ENCODE measurements at places on chromosomes 5 and 9. TPM values are rescaled to one million over a fixed set of nuclear protein-coding genes. Genes with fewer than 3 reads are reported as not detected.

DNA sequence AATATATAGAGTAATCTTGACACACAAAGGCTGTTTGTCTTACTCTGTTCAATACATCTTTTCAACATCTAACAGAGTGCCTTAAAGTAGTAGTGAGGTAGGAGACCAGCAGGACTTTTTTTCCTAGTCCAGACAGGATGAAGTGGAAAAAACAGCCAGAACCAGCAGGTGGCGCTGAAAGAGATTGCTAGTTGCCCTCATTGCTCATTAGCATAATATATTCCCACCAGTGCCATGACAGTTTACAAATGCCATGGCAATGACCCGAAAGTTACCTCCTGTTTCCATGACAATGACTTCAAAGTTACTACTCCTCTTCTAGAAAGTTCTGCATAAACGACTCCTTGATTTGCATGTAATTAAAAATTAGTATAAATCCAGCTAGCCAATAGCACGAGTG, 387.4 kb downstream of the ACTL7B start:
- no peak for DNase-seq

- no peak for DNase-seq
These were observed 171.7 kb downstream of the ATPSCKMT start for GRCh38 chr5:10077791-10078545.

Gene ACTBL2
- polyA plus RNA-seq = 0.05 TPM

Gene CEL
- 0.07 TPM for polyA plus RNA-seq

Gene SLC27A6
- not detected for polyA plus RNA-seq

Gene DOCK8
- polyA plus RNA-seq = 50.9 TPM

DNA sequence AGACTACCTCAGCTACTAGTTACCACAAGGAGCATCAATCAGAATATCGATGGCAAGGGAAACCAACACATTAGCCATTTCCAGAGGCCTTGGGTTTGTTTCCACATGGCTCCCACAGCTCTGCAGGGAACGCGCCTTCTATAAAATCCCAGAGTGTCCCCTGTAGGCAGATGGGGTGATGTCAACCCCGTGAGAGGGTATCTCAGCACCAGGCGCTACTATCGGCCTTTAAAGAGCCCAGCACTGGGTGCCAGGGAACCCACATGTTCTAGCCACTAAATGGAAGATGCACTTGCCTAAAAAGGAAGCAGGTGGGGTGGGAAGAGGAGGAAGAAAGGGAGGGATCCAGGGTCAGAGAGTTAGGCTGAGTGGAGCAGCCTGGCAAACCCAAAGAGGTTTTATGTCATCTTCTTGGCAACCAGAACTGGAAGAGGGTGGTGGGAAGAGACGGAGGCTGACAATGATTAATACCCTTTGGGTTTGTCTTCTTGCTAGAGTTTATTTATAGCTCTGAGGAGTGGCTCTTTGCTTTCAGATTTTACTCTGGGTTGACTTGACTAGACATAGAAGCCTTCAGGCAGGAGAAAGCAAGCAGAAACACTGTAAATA, 19.9 kb downstream of the MACROH2A1 start:
- no peak for DNase-seq

- no peak for DNase-seq
These were observed 379.0 kb upstream of the GRAMD2B start for GRCh38 chr5:126044111-126044668.

GRCh38 chr5:158765407-158765806, 334.3 kb downstream of the EBF1 start:
- DNase-seq = no peak

GRCh38 chr9:22413884-22414283, 32.7 kb upstream of the DMRTA1 start:
- DNase-seq = no peak

DNA sequence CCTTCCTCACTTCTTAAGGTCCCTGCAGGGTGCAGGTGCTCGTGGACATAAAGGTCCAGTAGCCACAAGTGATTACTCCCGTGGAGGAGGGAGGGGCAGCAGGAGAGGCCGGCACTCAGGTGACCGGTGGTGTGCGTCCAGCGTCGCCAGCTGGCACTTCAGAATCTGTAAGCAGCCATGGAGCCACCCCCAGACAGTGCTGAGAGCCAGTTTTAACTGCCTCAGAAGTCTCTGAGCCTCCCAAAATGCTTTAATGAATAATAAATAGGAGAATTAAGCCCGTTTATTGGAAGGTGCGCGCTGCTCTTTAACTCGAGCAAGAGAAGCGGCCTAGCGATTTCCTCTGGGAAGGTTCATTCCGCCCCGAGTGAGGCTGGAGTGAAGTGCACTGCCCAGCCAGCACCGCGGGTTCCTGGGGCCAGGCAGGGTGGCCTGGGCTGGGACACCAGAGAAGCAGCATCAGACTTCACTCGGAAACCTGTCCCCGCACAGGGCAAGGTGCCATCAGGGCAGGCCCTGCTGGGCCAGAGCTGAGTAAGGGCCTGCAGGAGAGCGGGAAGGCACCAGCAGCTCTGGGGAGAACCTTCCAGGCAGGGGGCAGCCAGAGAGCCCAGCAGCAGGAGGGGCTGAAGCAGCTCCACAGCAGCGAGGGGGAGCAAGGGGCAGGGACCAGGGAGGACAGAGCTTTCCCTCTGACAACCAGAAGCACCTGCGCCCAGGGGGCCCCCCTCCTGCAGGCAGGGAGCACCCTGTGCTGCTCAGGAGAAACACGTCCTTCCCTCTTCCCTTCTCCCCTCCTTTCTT, 61.2 kb downstream of the VAV2 start:
- DNase-seq = no peak

- DNase-seq = peak; percentile 89
These were observed 176.7 kb upstream of the DMAC1 start for GRCh38 chr9:7976167-7976755.

GRCh38 chr9:123586275-123586674, 230.3 kb downstream of the CRB2 start:
- DNase-seq = no peak

DNA sequence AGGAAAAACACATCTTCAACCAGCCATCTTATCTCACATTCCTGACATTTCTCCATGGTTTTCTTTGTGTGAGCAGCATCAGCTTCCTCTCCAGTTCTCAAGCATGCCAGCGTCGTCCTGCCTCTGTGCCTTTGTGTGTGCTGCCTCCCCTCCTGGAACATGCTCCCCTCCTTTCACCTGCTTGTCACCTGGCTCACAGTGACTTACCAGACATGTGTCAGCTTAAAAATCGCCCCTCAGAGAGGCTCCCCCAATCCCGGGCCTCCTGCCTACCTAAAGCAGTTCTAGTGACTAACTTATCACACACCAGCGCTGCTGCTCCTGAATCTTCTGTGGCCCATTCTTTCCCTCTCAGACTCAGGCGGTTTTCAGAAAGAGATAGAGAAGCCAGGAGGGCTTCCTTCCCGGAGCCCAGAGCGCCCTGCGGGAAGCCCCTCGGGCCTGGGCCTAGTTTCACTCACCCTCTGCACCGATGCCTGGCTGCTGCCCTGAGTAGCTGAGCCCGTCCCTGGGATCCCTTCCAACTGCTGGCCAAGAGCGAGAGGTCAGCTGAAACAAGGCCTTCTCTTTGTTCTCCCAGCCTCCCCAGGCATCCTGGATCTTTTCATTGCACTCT, 51.1 kb upstream of the MVB12B start:
- no peak for DNase-seq

Gene PCDHA1
- polyA plus RNA-seq = not detected

Gene GAPVD1
- 29.4 TPM for polyA plus RNA-seq

GRCh38 chr5:149778303-149779123, 48.4 kb downstream of the PPARGC1B start:
- no peak for DNase-seq

DNA sequence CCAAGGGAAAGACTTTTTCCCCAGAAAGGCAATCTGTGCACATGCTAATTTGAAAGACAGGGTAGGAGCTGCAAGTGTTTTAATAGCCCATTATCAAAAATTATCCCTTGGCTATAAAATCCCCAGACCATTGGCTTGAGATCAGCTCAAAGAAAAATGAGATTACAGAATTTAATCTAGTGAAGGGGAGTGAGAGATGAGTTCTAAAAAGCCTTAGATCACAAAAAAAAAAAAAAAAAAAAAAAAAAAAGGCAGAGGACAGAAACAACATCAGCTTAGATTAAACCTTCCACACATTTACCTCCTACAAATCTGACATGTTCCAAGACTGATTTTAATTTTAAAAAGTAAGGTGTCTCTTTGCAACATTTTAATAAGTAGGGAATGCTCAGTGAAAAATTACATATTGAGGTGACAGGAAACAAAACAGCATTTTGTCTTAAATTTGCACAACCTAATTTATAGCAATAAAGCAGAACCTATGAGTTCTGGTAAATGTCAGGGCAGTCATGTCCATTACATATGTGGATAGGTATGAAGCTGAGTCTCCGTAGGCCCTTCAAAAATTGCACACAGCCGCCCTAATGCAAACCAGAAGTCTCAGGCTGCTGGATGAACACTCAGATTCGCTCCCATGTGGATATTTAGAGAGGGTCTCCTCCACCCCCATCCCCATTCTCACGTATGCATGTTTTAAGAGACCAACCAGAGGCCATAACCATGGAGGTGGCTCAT, 43.4 kb downstream of the NFIB start:
- DNase-seq = no peak

Measured in GM12878 (cell line).